ENCODE measurements at places on chromosomes 7 and 10. TPM values are rescaled to one million over a fixed set of nuclear protein-coding genes. Genes with fewer than 3 reads are reported as not detected.
A peak's percentile ranks its signal among the peaks of the same experiment; 100 is the strongest.

Gene FRG2B
- total RNA-seq, result not detected

- H3K4me1 ChIP-seq, result no peaks in the 10 kb centered on the region
- no peak overlapping the region for H3K27ac ChIP-seq
- no peak overlapping the region for H3K4me3 ChIP-seq
- H3K27me3 ChIP-seq, result peaks cover 2% of the 10 kb centered on the region
Observed at GRCh38 chr10:76015245-76015644, 583.8 kb downstream of the LRMDA start.

- no peak overlapping the region for H3K4me3 ChIP-seq
- H3K27me3 ChIP-seq, result peaks cover 7% of the 10 kb centered on the region
- H3K36me3 ChIP-seq, result no peaks in the 10 kb centered on the region
Observed at GRCh38 chr10:4281190-4281825, 496.3 kb upstream of the KLF6 start.

DNA sequence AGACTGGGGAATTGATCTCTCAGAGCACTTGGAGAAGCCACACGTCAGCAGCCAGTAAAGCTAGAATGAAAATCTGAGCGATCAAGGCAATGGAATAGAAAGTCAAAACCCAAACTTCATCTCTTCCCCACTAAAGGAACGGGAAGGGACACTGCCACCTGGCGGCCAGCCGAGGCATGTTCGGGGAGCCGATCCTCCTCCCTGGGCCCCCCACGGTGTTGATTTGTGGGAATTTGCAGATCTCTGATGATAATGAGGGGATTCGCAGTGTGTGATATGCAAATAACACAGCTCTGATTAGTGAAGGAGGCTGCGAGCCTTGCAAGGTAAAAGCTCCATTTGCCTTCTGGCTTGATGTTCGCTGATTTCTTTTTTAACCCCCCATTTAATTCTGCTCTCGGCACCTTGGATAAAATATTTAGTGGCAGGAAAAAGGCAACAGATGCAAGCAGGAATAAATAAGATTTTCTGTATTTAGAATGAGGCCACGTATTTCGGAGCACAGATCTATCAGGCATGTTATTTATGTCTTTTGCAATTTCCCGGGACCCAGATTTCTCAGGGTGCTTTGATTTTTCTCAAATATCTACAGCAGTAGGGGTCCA, 258.6 kb downstream of the PAXIP1 start:
- peak; percentile 54 for DNase-seq
- H3K4me1 ChIP-seq, result no peaks in the 10 kb centered on the region
- no peaks in the 10 kb centered on the region for H3K36me3 ChIP-seq
- H3K27ac ChIP-seq, result no peak overlapping the region
- no peaks in the 10 kb centered on the region for H3K27me3 ChIP-seq

Data from activated naive CD8-positive, alpha-beta T cell treated with anti-CD3 and anti-CD28 coated beads, Interleukin-2, amount 10 ng/mL, durations not matched to agents 7 days and 5 days (primary cell).